Motor neuron (in vitro differentiated cells): ENCODE measurements at places on chromosomes 5 and 9. TPM values are rescaled to one million over a fixed set of nuclear protein-coding genes. Genes with fewer than 3 reads are reported as not detected.
A peak's percentile ranks its signal among the peaks of the same experiment; 100 is the strongest.

DNA sequence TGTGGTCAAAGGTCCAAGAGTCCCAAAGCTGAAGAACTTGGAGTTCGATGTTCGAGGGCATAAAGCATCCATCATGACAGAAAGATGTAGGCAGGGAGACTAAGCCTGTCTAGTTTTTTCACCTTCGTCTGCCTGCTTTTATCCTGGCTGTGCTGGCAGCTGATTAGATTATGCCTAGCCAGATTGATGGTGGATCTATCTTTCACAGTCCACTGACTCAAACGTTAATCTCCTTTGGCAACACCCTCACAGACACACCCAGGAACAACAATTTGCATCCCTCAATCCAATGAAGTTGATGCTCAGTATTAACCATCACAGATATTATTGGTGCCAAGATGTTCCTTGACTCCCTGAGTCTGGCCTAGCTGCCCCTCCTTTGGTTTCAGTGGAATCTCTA lies 530.8 kb upstream of the CLINT1 start:
- no peak for ATAC-seq

DNA sequence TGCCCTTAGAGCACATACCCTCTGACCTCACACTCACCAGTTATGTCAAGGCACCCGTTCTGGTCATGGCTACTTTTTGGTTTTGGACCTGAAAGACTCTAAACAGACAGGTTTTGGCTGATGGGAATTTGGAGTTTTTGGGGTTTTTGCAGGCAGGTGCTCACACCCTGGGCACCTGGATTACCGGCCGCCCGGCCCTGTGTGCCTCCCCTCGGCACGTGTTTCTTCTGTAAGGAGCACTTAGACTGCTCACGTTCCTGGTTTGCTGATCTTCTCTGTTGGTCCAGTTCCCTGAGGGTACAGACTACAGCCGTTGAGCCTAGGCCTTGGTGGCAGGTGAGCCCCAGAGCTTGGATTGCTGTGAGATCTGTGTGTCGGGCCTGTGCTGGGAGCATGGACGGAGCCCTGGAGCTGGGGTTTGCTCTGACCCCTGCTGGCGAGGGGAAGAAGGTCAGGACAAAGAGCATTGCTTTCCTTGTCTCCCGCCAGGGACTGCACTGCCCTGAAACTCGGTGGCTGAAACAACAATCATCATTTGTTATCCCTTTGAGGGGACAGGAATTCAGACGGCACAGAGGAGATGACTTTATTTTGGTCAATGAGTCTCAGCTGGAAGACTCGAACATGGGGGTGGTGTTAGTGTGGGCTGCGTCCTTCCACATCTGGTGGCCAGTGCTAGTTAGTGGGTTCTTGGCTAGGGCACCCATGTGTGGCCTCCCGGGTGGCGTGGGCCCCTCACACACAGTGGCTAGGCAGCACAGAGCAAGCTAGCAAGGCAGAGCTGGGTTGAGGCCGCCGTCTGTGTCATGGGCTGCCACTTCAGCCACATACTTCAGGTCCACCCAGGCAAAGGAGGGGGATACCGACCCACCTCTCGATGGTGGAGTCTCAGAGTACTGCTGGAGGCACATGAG lies 76.4 kb downstream of the EHMT1 start:
- ATAC-seq: peak; percentile 74

DNA sequence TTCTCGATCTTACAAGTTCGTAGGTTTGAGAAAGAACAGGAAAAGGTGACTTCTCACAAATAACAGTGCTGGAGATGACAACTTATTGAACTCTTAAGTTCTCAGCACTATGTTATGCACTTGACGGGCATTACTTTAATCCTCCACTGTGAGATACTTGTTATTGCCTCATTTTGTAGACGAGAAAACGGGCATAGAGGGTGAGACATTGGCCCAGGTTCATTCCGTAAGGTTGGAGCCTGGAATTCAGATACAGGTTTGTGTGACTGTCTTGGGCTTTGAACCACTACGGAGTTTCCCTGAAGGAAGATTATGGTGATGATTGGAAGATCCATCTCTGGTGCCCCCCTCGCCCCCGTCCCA lies 657 bp downstream of the MAT2B start:
- ATAC-seq: peak; percentile 1

DNA sequence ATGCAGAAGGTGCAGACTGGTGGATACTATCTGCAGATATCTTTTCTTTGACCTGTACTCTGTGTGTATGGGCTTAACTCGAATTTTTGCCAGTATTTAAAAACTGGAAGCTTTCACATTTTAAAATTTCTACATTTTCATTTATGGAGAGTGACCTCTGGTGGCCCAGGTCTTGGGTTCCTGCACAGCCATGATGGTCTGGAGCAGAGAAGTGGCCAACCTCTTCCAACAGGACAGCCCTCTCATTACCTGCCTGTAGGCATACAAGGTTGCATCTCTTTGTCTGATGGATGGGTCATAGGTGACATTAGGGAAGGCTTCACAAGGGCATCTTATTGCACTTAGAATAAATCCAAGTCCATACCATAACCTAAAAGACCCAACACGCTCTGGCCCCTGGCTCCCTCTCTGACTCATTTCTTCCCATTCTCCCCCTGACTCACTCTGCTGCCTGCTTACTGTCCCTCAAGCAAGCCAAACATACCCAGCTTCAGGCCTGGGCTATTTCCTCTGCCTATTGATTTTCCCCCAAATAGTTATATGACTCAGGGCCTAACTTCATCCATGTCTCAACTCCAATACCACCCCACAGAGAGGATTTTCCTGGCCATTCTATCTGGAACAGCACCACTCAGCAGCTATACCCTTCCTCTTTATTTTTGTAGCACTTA lies 113.3 kb upstream of the SLC1A3 start:
- no peak for ATAC-seq

DNA sequence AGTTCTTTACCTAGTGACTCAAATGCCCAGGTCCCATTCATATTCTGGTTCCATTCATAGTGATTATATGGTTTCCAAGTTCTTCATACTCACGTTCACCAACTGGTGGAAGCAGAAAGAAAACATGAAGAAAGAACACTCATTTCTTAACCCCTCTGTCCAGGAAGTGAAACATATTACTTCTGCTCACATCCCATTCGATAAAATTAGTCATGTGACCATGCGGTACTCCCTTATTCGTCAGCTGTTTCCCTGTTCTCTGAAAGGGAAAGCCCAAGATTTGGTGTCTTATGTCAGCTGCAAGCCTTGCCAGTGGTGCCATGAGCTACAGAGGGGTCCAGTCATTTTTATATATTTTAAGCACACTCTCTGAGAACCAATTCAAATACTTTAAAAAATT lies 387.0 kb upstream of the DMAC1 start:
- ATAC-seq: no peak

DNA sequence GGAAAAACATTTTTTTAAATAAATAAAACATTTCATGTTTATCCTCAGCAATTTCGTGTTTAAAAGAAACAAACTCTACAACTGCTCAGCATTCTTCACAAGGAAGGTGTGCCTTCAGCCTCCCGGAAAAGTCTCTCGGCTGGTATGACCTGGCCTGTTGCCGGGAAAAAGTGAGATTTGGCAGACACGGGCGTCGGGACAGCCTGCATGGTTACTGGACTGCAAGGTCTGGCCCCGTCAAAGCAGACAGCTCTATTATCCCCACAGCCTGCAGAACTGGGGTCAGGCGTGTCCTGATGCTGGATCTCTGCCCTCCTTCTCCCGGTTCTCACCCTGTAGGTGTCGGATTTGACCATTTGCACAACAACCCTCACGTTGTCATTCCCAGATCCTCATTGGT lies 120.3 kb upstream of the SPATA31C2 start:
- no peak for ATAC-seq

DNA sequence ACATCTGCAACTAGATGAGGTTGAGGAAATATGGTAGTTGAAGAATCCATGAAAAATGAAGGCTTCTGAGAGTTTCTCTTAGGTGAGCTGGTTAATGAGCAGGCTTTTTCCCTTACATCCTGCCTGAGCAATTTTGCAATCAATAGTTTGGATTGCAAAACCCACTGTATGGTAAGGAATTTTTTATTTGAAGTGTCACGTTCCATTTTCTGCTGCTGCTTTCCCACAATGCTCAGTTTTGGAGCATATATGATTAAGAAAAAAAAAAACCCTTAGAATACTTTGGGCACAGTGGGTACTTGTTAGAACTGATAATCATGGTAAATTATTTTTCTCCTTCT lies 144.2 kb downstream of the PCSK1 start:
- no peak for ATAC-seq

DNA sequence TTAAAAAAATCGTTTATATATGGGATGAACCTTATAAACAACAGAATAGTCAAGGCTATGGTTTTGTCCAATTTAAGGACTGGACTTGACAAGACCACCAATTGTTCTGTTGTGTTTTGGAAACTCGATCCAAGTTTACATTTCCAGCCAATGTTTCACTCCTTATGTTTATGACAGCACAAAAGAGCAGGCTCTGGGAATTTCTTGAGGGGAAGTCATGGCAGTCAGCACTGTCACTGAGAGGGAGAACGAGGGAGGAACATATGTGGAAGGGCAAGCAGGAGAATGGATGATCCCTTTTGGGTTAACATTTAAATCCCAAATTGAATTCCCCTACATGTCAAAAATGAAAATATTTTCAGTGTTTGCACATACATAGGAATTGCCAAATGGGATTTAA lies 292.5 kb downstream of the MARCHF11 start:
- no peak for ATAC-seq

- ATAC-seq: no peak
These were observed 57.2 kb downstream of the RFX3 start for GRCh38 chr9:3468421-3469205.

GRCh38 chr9:130962418-130963316 lies 23.6 kb upstream of the FIBCD1 start:
- peak; percentile 85 for ATAC-seq

- peak; percentile 57 for ATAC-seq
These were observed 369.8 kb downstream of the CSNK1G3 start for GRCh38 chr5:123881759-123882244.

GRCh38 chr9:89885156-89885555 lies 280.3 kb downstream of the GADD45G start:
- ATAC-seq: no peak

GRCh38 chr5:99614888-99615287 lies 686.1 kb upstream of the CHD1 start:
- ATAC-seq: no peak

DNA sequence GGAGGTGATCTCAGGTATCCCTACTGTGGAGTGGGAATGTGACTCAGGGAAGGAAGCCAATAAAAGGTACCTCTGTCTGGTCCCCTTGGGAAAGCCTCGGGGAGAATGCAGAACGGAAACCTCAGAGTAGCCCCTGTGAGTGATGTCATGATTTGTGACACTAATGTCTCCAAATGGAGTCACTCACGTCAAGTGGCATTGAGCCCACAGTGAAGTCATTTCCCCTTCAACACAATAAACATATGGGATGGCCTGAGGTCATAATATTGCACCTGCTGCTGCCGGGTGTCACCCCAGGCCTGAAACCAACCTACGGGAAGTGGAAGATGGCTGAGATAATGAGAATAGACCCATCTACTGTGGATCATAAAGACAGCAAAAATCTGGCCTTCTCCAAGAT lies 75.9 kb upstream of the GOLM1 start:
- ATAC-seq: no peak

GRCh38 chr9:350384-350783 lies 135.7 kb downstream of the DOCK8 start:
- no peak for ATAC-seq

GRCh38 chr9:105921057-105921726 lies 226.9 kb downstream of the TMEM38B start:
- ATAC-seq: no peak

GRCh38 chr5:176609724-176610434 lies at the start of gene GPRIN1:
Gene GPRIN1 (minus strand): TSS chr5:176610156. CDS start chr5:176599834, 10,322 bp downstream.
- peak; percentile 95 for ATAC-seq

GRCh38 chr5:50853151-50853550 lies 186.7 kb downstream of the PARP8 start:
- no peak for ATAC-seq

DNA sequence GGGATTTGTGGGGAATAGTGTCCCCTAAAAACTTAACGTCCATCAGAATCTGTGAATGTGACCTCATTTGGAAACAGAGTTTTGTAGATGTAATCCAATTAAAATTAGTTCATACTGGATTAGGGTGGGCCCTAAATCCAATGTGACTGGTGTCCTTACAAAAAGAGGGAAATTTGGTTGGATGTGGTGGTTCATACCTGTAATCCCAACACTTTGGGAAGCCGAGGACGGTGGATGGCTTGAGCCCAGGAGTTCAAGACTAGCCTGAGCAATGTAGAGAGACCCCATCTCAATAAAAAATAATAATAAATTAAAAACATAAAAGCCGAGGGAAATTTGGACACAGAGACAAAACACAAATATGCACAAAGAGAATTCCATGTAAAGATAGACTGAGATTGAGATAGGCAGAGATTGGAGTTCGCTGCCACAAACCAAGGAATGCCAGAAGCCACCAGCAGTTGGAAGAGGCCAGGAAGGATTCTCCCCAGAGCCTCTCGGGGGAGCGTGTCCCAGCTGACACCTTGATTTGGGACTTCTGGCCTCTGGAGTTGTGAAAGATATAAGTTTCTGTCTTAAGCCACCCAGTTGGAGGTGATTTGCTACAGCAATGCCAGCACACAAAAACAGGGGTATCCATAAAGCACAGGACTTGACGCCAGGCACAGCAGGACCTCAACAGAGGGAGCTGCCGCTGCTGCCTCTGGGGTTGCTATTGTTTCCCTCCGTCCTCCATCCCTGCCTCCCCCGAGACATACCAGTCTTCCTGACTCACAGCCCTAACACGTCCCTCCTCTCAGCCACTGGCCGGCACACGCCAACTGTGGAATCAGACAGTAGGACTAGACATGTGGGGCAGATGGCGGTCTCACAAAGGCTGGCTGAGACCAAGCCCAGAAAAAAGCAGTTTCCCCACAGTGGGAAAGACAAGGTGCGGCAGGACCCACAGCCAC lies 73.8 kb upstream of the IL17B start:
- peak; percentile 26 for ATAC-seq

DNA sequence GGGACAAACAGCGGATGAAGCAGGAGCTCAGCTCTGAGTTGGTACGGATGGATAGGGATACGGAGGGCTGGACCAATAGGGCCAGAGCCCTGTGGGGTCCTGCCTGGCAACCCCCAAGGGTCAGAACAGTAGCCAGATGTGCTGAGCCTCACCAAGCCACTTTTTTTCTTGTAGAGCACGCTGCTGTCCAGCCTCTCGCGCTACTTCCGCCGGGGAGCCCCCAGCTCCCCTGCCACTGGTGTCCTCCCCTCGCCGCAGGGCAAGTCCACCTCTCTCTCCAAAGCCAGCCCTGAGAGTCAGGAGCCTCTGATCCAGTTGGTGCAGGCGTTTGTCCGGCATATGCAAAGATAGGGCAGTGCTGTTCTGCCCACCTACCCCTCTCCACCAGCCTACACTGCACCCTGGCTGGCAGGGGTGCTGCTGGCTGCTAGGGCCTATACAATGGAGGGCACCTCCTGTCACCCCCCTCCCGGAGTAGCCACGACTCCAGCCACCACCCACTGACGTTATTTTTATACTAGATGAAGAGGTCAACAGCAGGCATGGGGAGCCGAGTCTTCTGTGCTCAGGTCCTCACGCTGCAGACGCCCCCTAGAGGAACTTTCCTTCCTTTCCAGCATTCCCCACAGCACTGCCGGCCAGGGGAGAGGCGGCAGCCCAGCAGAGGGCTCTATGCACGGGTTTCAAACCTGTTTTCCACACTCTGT lies 21.6 kb downstream of the SH3GLB2 start:
- peak; percentile 91 for ATAC-seq

SPATA31E1 gene
- 0.15 and 0.16 TPM in 2 replicates for total RNA-seq

C9 gene
- 0.05 TPM in 1 of 2 replicates, not detected in the other for total RNA-seq

INSL6 gene
- total RNA-seq: 0.76 TPM in 1 of 2 replicates, not detected in the other

ABO gene
- under 0.01 and 0.06 TPM in 2 replicates for total RNA-seq

C7 gene
- total RNA-seq: not detected in 2 replicates

RIMOC1 gene
- 24.7 and 26.9 TPM in 2 replicates for total RNA-seq

ARAP3 gene
- total RNA-seq: 1.3 and 1.5 TPM in 2 replicates

TAF11L10 gene
- total RNA-seq: 1.7 and 2.1 TPM in 2 replicates

MYOT gene
- total RNA-seq: 0.11 and 0.44 TPM in 2 replicates

GPX8 gene
- total RNA-seq: 11.0 and 25.6 TPM in 2 replicates

PCDHB10 gene
- 4.1 and 4.3 TPM in 2 replicates for total RNA-seq

CDC14B gene
- total RNA-seq: 18.3 and 21.2 TPM in 2 replicates
